Caco-2 (cell line): ENCODE measurements at places on chromosomes 2 and 18.

DNA sequence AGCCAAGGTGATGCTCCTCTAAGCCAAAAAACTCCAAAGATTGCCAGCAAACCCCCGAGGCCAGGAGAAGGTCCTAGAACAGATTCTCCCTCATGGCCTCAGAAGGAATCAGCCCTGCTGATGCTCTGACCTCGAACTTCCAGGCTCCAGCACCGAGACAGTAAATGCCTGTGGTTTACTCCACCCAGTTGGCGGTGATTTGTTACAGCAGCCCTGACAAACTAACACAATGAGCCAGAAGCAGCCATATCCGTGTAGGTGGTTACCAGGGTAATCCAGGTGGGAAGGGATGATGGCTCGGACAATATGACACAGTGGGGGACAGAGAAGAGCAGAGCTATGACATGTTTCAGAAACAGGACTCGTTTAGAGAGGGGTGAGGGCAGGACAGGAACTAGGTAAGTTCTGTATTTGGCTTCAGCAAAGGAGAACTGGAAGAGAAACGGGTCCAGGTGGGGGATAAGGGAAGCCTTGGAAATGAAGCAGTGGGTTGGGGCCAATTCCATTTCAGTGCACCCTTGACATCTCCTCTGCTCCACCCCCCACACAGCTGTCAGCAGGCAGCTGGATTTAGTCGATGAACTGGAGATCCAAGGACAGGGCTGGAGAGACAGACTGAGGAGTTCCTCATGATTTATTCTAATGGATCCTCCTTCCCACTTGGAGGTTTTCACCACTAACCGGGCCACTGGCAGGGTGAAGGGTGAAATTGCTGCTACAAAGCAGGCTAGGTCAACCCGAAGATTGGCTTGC, 179.7 kb upstream of the SH3BP4 start:
- no peak for DNase-seq

DNA sequence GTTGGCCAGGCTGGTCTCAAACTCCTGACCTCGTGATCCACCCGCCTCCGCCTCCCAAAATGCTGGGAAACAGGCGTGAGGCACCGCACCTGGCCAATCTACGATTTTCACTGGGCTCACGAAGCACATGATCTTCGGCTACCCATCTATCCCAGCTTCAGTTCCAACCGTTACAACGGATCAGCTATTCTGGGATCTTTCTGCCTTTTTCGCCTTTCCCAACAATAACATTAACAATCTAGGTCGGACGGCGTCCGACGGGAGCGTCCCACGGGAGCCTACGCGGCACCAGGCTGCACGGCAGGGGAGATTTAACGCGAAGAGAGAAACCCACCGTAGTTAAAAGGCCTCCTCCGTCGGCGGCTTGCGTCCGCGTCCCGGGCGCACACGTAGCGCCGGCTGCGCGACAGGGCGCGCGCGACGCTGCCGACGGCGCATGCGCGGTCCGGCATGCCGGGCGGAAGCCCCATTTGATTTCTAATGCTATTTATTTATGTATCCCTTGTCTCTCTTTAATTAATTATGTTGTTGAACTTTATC, at the start of gene MSL3B:
MSL3B (minus strand) TSS at position 394 of the 540 bp plus-strand sequence.
- DNase-seq, result peak; percentile 62

GRCh38 chr2:10359731-10360329, 57.1 kb downstream of the HPCAL1 start:
- no peak for DNase-seq

DNA sequence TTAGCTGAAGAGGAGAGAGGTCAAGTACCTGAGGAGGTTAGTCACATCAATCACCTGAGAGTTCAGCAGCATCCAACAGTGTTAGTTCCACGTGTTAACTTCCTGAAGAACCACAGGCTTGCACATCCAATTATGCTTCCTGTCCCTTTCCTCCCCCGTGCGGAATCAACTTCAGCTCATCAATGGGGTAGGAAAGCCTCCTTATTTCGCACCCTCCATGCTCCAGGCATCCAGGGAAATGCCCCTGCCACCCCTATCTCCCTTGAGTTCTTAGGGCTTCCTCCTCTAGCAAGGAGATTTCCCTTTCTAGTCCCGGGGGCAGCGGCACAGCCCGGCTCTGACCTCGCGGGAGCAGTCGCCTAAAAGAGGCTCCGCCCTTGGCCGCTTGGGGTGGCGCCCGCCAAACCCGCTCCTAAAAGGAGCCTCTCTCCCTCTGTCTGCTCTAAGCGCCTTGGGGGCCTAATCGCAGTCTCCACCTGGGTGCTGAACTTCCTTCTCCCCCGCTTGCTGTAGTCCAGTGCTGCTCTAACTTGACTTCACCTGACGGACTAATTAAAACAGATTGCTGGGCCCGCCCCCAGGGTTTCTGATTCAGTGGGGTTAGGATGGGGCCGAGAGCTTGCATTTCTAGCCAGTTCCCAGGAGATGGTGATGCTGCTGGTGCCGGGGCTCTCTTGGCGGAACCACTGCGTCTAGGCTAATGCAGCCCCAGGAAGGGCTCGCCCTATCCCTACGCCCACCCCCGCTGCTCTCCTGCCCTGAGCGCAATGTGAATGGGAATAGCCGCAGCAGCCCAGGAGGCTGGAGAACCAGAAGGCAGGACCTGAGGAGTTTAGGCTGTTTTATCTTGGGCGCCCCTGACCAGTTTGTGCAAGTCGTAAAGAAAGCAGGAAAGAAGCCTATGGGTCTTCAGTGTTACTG, 3.4 kb upstream of the TET3 start:
- DNase-seq, result peak; percentile 67

DNA sequence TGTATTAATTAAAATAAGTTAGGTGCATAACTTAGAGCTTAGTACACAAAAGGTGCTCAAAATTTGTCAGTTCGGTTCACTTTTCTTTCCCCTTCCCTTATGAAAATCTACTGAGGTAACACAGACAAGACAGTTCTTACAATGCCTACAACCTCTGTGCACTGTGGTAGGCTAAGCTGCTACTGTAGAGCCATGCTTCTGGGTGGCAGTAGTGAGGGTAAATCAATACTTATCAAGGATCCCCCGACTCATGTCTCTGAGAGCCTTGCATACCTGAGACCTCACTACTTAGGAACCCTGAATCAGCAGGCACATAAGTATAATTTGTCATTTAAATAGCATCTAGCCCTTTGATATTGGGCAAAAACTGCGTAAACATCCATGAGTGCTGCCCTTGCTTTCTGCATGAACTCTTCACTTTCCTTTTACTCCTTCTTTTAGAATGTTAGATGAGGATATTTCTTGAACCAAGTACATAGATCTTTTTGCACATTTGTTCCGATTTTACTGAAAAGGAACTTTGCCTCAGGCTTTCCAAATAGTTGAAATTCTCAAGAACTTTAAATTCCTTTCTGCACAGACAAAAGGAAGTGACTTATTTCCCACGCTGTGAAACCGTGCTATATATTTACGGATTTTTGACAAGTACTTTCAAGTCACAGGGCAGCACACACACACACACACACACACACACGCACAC, 234.4 kb downstream of the TRIB2 start:
- no peak for DNase-seq

- no peak for DNase-seq
These were observed 286.8 kb downstream of the ARL6IP6 start for GRCh38 chr2:153005071-153005730.
